ENCODE measurements at places on chromosomes 1 and 21.

GRCh38 chr21:31342348-31342747, 1.7 kb downstream of the TIAM1 start:
- no peak for DNase-seq

DNA sequence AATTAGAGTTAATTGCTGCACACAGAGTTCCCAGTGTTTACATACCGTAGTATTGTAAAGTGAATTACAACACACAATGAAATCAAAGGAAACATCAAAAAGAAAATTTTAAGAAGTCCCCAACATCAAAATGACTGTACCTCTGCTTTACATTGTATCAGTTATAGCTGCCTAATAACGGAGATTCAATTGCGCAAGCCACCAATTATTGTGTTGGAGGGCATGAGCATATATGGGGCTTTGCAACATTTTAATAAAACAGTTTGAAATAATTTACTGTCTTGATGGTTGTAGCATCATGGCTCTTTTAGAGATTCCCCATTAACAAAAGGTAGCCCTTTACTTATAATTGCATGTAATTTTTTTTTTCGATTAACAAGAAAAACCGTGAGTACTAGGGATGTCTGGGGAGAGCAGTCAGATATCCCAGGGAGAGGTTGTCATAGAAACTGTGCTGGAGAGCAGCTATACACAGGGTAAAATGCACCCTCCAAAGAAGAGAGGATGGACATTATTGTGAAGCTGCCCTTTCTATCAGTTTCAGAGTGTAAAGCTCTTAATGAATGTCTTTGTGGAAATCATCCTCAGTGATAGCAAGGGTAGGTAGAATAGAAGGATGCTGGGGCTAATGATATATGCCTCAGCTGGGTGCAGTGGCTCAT, 55.9 kb upstream of the BTG3 start:
- DNase-seq, result no peak

- DNase-seq, result peak; percentile 28
These were observed 87.5 kb upstream of the RHOU start for GRCh38 chr1:228647523-228648444.

GRCh38 chr1:218346391-218347204, 1.5 kb downstream of the TGFB2 start:
- DNase-seq, result peak; percentile 32

GRCh38 chr1:57160594-57160993, 194.8 kb upstream of the C8B start:
- DNase-seq, result no peak

- DNase-seq, result peak; percentile 68
These were observed 97.8 kb downstream of the FMN2 start for GRCh38 chr1:240189386-240189989.

DNA sequence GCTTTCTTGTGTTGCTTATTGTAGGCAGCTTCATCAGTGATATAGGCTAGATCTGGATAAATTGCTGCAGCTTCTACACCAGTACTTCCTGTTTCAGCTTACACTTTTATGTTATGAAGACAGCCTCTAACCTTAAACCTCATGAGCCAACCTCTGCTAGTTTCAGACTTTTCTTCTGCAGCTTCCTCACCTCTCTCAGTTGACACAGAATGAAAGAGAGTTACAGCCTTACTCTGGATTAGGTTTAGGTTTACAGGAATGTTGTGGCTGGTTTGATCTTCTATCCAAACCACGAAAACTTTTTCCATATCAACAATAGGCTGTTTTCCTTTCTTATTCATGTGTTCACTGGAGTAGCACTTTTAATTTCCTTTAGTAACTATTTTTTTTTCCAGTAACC, 76.9 kb upstream of the RNPC3 start:
- DNase-seq, result no peak

GRCh38 chr1:75673885-75674284, 50.6 kb upstream of the ACADM start:
- DNase-seq, result no peak

- DNase-seq, result no peak
These were observed 34.5 kb upstream of the CD1D start for GRCh38 chr1:158146165-158146564.
